ENCODE measurements at places on chromosomes 13 and 19. TPM values are rescaled to one million over a fixed set of nuclear protein-coding genes. Genes with fewer than 3 reads are reported as not detected.

The SHC2 gene
- 4.3 TPM for total RNA-seq

The LIM2 gene
- total RNA-seq: not detected

The ENOX1 gene
- total RNA-seq: not detected

The PSG1 gene
- total RNA-seq: 1.1 TPM
